Activated T-cell treated with anti-CD3 and anti-CD28 coated beads for 1 hour (primary cell): ENCODE measurements at places on chromosomes 6 and 20.

DNA sequence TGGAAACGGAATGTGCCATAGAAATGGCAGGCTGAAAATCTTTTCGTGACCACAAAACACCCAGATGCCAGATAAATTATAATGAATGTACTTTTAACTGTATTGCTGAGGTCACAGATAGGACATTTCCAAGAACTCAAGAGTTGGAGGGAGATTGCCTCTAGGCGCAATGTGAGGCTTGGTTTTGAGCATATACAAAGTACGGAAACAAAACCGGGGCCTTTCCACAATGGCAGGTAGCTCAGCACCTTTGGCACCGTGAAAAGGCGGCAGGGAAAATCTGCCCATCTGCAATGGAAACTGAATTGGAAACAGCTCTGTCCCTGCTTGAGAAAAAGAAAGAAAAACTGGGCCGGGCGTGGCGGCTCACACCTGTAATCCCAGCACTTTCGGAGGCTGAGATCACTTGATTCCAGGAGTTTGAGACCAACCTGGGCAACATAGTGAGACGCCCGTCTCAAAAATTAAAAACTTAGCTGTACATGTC, 10.5 kb upstream of the C20orf144 start:
- DNase-seq, result no peak

- no peak for DNase-seq
Observed at GRCh38 chr20:305745-306144, 8.4 kb downstream of the ZCCHC3 start.

- DNase-seq, result no peak
Observed at GRCh38 chr6:3751077-3751729, at the start of gene PXDC1. TSS of gene PXDC1 (minus strand) at chr6:3751713. CDS start at chr6:3751531, 182 bp downstream.

DNA sequence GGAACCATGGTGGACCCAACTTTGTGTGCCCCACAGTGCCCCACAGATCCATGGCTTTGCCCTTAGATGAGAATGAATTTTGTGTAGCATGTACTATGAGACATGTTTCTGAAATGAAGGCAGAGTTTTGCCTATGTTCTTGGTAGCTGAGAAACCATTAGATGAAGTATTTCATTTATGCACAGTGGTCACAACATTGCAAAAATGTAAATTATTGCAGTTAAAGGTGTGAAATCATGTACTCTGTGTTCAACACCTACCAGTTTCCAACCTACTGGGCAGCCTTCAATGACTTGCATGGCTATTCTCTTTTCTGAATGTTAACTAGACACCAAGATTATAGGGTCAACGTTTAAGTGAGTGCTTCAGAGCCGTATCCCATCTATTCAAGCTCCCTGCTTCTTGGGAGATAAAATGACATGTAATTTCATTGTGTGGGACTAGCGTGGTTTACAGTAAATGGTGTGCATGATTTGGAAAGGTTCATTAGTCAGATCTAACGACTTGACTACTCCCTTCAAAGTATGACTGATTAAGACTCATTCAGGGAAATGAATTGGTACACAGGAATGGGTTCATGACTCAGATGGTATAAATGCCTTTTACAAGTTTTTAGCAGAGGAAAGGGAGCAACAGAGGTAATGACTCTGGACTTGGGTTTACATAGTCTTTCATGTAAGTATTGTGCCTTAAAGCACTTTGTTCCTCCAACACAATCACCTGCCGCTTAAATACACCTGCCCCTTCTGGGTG, 106.1 kb upstream of the AKIRIN2 start:
- no peak for DNase-seq

DNA sequence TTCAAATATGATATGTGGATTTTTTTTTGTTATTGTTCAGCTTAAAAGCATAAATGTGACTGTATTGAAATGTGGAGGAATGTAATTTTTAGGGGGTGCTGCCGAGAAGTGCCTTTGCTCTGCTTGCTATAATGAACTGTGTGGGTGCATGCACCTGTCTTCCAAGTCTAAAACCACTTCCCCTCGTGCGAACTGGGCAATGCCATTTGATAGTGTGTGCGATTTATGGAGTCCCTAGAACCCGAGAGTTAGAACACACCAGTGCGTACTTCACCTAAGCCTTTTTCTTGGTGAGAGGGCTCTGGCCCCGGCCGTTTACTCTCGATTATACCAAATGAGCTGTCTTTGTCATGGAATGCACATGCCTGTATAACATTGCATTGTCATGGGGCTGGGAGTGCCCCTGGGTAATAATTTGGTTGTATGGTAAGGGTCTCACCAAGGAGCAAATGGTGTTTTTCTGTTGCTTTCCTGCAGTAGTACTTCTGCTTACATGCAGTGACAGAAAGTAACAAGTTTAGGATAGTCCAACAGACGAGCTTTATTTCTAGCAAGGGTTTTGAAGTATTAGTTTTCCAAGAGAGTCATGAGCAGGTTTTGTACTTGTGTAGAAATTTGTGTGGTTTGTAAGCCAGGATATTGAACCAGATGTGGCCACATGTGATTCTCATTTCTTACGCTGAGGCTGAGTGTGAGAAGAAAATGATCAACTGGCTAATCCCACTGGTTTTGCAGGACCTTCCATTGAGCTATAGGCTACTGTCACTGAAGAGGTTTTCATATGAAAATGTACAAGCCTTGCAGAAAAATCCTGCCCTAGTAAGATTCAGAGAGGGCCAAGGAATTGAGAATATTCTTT, 172.4 kb downstream of the DTNBP1 start:
- no peak for DNase-seq

DNA sequence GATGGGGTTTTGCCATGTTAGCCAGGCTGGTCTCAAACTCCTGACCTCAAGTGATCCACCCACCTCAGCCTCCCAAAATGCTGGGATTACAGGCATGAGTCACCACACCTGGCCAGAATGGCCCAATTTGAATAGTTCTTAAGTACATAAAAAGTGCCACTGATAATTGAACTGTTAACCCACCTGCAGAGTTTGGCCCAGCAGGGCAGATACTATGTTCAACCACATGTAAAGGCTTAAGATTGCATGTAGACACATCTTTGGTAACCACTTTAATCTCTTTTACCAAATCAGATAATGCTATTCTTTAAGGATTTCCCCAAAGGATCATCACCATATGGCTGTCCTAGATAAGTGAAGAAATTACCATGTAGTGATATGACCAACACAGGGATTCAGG, 21.3 kb upstream of the SGK1 start:
- DNase-seq, result no peak

- peak; percentile 33 for DNase-seq
Observed at GRCh38 chr20:43691928-43692524, 25.1 kb downstream of the MYBL2 start.

GRCh38 chr6:39209360-39209811, 19.9 kb downstream of the KCNK5 start:
- no peak for DNase-seq

DNA sequence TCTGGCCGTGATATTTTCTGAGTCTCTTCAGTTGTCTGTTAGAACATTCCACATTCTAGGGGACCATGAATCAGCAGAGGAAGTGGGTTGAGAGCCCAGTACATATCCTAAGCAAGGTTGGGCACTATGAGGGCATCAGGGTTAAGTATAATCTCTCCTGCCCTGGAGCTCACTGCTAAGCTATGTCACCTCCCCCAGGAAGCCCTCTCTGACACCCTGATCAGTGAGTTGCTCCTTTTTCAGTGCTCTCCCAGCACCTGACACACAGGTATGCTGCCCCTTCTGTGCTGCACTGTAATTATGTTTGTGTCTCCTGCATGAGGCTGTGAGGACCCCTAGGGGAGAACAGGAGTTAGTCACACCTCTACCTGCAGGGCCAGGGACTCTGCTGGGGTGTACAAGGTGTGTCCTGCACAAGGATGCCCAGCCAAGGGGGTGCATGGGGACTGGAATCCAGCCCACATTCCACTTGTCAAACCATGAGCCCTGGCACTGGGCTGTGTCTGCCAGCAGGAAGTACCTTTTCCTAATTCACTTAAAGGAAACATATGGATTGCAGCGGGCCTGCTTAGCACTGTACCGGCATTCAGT, 3.9 kb downstream of the RAB44 start:
- DNase-seq, result no peak

DNA sequence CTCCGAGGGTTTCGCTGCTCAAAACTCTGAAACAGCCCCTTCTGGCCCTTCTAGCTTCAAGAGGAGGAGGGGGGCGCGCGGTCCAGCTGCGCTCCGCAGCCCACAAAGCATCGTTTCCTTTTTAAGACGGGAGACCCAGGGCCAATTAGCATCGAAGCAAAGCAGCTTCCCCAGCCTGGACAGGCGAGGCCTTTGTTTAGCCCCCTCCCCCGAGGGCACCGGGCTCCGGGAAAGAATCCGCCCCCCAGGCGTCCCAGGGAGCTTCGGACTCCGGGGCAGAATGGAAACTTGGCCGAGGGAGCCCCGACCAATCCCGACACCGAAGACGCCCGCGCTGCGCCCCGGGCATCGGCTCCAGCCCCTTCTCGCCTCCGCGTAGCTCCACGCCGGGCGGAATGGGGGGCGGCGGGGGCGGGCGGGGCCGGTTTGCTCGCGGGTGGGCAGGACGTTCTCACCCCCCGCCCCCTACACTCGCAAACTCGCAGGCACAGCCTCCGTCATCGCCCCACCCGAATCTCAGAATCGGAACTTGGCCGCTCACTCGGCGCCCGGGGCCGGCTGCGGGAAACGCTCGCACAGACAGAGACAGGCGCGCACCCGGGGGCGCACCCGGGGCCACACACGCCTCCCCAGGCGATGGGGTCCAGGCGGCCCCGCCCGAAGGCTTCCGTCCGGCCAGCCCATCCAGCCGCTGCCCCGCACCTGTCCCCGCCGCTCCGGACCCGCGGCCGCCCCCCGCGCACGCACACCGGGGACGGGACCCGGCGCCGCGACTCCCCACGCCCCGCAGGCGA, 628 bp downstream of the NKAIN4 start:
- no peak for DNase-seq

GRCh38 chr20:31710423-31711108, 12.1 kb downstream of the BCL2L1 start:
- DNase-seq, result no peak

DNA sequence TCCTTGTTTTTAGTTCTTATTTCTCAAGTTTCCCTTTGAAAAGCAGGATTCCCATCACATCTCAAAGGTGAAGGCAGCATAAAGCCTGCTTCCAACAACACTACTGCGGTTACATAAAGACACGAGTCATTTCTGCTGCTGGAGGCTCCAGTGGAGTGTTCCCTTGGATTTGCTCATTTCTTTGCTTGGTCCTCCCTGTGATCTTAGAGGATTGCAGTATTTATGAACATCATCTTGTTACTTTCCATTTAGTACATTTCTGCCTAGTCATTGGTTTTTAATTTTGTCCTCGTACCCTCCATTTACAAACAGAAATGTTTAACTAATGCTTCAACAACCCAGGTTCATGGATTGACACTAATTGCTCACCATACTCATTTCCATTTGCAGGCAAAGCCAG, 298.8 kb downstream of the ZNF217 start:
- no peak for DNase-seq

GRCh38 chr6:19896693-19897010, 59.5 kb downstream of the ID4 start:
- DNase-seq, result no peak

DNA sequence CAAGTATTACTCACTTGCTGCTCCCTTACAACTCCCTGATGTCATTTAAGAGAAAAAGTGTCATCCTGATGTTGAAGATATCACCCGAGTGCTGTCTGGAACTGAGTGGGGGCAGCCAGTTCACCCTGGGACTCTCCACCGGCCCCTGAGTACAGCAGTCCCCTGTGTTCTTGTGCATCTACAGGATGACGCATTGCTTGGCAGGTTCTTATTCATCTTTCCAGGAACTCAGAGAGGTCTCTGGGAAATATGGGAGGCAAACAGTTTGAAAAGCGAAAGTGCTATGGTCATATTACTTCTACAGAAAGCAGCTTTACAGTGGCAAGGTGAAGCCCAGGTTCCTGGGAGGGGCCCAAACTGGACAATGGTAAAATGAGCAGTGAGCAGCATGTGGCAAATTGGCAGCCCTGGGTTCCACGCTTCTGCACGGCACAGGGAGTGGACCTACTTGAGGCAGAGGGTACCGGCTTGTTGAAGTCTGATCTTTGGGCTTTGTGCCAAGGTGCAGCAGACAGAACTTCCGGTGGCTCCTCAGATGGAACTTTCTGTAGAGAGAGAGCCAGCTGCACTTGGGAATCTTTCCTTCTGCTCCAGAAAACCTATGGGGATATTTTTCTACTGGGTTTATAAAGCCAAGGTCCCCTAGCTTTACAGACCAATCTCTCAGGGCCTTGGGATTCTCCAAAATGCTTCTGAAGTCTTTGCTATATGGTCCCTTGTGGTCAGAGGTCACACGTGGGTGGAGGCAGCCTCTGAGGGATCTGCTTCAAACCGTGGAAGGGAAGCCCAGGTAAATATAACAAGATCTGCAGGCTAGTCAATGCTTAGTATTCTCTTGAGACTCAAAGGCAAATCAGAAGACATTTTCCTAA, 128.3 kb downstream of the MAP3K7 start:
- DNase-seq, result no peak

DNA sequence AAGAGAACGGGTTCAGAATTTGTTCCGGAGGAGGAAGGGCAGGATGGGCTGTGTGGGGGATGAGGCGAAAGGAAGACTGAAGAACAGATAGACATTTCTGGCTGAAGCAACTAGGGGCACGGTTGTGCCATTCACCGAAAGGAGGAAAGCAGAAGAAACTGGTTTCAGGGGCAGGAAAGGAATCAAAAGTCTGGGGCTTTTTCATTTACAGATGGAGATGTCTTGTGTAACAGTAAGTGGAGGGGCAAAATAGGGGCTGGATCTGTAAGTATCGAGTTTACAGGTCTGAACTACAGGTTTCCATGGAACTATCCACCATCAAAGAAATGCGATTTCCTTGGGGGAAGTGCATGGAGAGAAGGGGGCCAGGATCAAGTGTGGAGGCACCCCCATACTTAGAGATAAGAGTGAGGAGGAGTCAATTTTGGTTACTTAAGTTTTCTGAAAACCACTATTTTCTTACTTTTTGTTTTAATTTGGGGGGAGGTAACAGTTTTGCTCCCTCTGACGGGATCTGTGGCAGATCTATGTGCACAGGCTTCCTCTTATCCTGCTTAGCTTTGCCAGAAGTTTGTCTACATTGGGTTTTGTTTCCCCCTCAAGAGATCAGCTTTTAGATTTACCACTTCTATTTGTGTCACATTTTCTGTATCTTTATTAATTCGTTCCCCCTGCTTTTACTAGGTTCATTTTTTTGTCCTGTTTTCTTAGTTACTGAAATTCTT, 120.1 kb downstream of the SLC23A2 start:
- DNase-seq, result no peak
